Endodermal cell (in vitro differentiated cells): ENCODE measurements at places on chromosomes 12 and 14. TPM values are rescaled to one million over a fixed set of nuclear protein-coding genes. Genes with fewer than 3 reads are reported as not detected.

Gene TMEM30B
- total RNA-seq, result 6.7 to 13.4 TPM (median 11.4 TPM) in 3 replicates

DNA sequence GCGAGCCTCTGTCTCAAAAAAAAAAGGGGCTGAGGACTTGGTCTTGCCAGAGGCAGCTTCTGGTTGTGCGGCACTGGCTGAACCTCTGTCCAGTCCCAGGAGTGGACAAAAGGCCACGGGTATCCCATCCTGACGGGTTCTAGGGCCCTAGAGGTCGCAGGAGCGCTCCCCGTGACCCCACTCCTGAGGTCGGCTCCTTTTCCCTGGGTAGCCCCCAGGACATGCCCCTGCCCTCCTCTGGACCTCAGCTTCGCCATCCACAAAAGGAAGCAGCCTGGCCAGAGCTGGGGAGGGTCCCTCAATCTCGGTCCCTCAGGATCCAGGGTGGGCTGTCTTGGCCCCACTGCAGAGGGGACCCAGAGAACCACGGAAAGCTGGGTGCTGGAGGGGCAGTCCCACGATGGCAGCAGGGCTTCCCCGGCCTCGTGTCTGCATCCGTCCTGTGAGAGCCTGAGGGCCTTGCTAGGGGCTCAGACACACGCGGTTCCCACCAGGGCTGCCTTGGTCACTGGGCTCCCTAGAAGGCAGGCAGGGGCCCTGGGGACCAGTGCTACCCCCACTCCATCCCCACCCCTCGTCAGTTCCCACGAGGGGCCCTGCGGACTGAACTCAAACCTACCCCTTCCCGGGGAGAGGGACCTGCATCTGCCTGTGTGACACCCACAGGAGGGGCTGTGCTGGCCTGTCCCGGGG lies 31.1 kb downstream of the ASCL4 start:
- no peak for DNase-seq
- no peaks in the 10 kb centered on the region for H3K4me1 ChIP-seq
- no peak overlapping the region for H3K27ac ChIP-seq
- peaks cover 11% of the 10 kb centered on the region for H3K27me3 ChIP-seq
- no peak overlapping the region for H3K4me3 ChIP-seq

GRCh38 chr14:95234426-95234825 lies 77.1 kb upstream of the DICER1 start:
- no peak for DNase-seq
- no peaks in the 10 kb centered on the region for H3K4me1 ChIP-seq
- H3K27ac ChIP-seq, result no peak overlapping the region
- no peak overlapping the region for H3K4me3 ChIP-seq

Gene B4GALNT1
- total RNA-seq, result 0.49 to 1.3 TPM (median 0.54 TPM) in 3 replicates

- no peak overlapping the region for H3K4me3 ChIP-seq
- DNase-seq, result no peak
- no peaks in the 10 kb centered on the region for H3K27me3 ChIP-seq
- H3K36me3 ChIP-seq, result no peaks in the 10 kb centered on the region
- no peaks in the 10 kb centered on the region for H3K4me1 ChIP-seq
- peak overlapping the region; percentile 75 for H3K27ac ChIP-seq
These were observed 88.3 kb upstream of the MDM1 start for GRCh38 chr12:68420225-68421010.

DNA sequence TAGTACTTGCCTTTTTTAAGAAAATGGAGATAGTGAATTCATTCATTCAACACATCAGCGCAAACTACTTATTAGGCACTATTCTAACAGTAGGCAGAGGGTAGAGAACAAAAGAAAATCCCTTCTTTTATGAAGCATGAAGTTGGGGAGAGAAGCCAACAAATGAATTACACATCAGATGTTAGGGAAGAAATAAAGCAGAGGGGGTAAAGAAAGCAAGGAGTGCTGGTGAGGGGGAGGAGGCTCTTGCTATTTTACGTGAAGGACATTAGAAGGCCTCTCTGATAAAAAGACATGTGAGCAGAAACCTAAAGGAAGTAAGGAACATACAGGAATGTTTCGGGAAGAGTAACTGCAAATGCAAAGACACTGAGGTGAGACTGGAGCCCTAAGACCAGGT lies 22.2 kb downstream of the TFCP2 start:
- H3K27ac ChIP-seq, result no peak overlapping the region
- H3K4me3 ChIP-seq, result no peak overlapping the region
- no peaks in the 10 kb centered on the region for H3K4me1 ChIP-seq
- no peaks in the 10 kb centered on the region for H3K36me3 ChIP-seq
- H3K27me3 ChIP-seq, result no peaks in the 10 kb centered on the region

Gene PEX5
- 97.7 and 106 TPM in 2 replicates for total RNA-seq

- H3K36me3 ChIP-seq, result no peaks in the 10 kb centered on the region
- H3K27ac ChIP-seq, result no peak overlapping the region
- no peaks in the 10 kb centered on the region for H3K4me1 ChIP-seq
- peak; percentile 35 for DNase-seq
- H3K27me3 ChIP-seq, result peaks cover 68% of the 10 kb centered on the region
These were observed 9.9 kb downstream of the KRT83 start for GRCh38 chr12:52311285-52311648.

Gene ARHGEF25
- total RNA-seq, result 15.5 to 20.1 TPM (median 18.4 TPM) in 3 replicates

- peaks cover 54% of the 10 kb centered on the region for H3K27me3 ChIP-seq
- no peak overlapping the region for H3K4me3 ChIP-seq
- no peak for DNase-seq
- no peak overlapping the region for H3K27ac ChIP-seq
- H3K4me1 ChIP-seq, result peaks cover 9% of the 10 kb centered on the region
These were observed 3.7 kb downstream of the WNT5B start for GRCh38 chr12:1632702-1633101.

DNA sequence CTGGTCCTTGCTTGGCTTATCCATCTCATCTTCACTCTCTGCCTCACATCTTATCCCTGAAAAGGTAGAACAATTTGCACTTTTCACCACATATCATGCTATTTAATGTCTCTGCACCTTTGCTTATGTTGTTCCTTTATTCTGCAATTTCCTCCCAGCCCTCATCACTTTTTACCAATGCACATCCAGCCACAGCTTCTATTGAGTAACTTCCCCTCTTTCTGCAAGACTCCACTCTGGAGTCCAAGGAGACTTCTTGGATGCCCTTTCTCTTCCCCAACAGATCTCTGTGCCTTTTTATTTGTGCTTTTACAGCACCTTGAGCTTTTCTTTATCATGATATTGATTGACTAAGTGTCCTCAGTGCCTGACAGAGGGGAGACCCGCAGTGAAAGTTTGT lies 797.1 kb downstream of the VRK1 start:
- no peaks in the 10 kb centered on the region for H3K36me3 ChIP-seq
- H3K27ac ChIP-seq, result no peak overlapping the region
- no peaks in the 10 kb centered on the region for H3K4me1 ChIP-seq
- H3K4me3 ChIP-seq, result no peak overlapping the region
- no peak for DNase-seq

Gene KLRC4
- not detected in 2 replicates for total RNA-seq

DNA sequence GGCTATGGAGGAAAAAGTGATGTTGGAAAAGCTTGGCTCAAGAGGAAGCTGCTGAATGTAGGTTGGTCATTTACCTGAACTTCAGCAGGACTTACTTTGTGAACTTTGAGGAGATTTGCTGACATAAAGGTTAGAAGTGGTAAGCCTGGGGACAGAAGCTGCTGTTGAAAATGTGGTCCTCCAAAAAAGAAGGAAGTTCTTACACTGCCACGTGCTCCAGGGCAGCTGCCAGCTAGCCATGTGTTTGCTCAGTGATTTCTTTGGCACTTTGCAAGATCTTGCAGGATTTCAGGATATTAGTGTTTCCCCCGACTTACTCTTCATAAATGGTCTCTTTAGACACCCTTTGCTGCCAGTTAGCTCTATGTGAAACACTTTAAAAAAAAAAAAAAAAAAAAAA lies 14.8 kb upstream of the DYRK2 start:
- no peak overlapping the region for H3K4me3 ChIP-seq
- no peaks in the 10 kb centered on the region for H3K4me1 ChIP-seq
- H3K36me3 ChIP-seq, result no peaks in the 10 kb centered on the region
- no peaks in the 10 kb centered on the region for H3K27me3 ChIP-seq
- no peak for DNase-seq

DNA sequence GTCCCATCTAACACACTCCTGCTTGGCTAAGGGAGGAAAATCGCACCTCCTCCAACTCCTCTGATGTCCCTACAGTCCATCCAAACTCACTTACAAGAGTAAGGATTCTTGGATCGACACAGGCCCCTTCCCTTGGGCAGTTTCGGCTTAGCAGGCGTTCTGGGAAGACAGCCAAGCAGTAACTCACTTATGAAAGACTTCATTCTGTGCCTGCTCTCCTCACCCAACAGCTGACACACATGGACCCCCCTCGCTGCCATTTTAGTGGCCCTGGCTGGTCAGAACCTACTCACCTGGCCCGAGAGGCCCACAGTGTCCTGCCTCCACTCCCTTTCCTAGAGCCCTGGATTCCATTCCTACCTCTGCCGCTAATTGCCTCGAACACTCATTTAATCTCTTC lies 52.3 kb upstream of the BCL2L14 start:
- no peaks in the 10 kb centered on the region for H3K4me1 ChIP-seq
- no peaks in the 10 kb centered on the region for H3K27me3 ChIP-seq
- no peak overlapping the region for H3K4me3 ChIP-seq
- H3K36me3 ChIP-seq, result peaks cover 7% of the 10 kb centered on the region
- no peak overlapping the region for H3K27ac ChIP-seq
- DNase-seq, result peak; percentile 44

Gene EXOC3L4
- total RNA-seq, result 1.8 to 2.5 TPM (median 2.5 TPM) in 3 replicates

DNA sequence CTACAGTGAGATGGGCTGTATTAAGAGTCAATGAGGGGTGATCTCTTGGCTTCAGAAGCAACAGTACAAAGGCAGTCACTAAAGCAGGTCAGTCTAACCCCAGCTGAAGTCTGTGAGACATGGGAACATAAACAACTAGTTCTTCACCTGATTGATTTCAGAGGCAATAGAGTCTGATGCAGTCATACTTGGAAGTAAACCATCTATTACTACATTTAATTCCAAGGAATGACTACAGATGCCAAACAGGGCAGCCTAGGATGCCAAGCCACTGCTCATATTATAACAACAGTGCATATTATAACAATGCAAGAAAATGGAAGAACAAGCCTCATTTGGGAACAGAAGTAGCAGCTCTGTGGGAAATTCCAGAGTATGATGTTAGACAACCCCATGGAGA lies 35.8 kb downstream of the GRIN2B start:
- H3K27me3 ChIP-seq, result no peaks in the 10 kb centered on the region
- DNase-seq, result no peak
- H3K36me3 ChIP-seq, result no peaks in the 10 kb centered on the region
- no peak overlapping the region for H3K4me3 ChIP-seq

Gene GPHN
- total RNA-seq, result 12.4 to 24.3 TPM (median 18.2 TPM) in 3 replicates

DNA sequence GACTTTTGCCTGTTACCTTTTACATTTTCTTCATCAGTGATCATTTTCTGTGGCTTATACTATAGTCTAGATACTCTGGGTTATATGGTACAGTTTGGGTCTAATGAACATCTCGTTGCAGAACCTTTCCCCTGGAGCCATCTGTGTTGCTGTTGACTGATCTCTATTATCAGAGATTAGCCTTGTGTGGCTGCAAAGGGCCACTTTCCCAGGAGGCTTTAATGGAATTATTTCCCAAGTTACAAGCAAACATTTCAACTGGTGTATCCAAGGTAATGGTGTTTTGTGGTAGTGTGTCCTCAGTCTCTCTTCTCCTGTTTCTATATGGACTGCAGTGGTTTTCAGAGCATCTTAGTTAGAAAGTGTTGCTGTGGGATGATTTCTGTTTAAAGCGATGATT lies 25.9 kb downstream of the UTP20 start:
- peaks cover 80% of the 10 kb centered on the region for H3K36me3 ChIP-seq
- H3K4me3 ChIP-seq, result no peak overlapping the region
- H3K4me1 ChIP-seq, result no peaks in the 10 kb centered on the region
- H3K27me3 ChIP-seq, result no peaks in the 10 kb centered on the region
- no peak overlapping the region for H3K27ac ChIP-seq

GRCh38 chr14:38039496-38039895 lies 168.2 kb upstream of the SSTR1 start:
- H3K36me3 ChIP-seq, result no peaks in the 10 kb centered on the region
- peaks cover 26% of the 10 kb centered on the region for H3K27me3 ChIP-seq
- H3K27ac ChIP-seq, result no peak overlapping the region
- H3K4me3 ChIP-seq, result no peak overlapping the region

Gene TMEM52B
- total RNA-seq, result not detected in 2 replicates

Gene BDKRB1
- not detected in 3 replicates for total RNA-seq

GRCh38 chr12:2636741-2637340 lies 157.9 kb upstream of the FKBP4 start:
- peak; percentile 43 for DNase-seq
- H3K27ac ChIP-seq, result no peak overlapping the region
- H3K4me1 ChIP-seq, result no peaks in the 10 kb centered on the region
- H3K36me3 ChIP-seq, result no peaks in the 10 kb centered on the region
- H3K27me3 ChIP-seq, result no peaks in the 10 kb centered on the region

DNA sequence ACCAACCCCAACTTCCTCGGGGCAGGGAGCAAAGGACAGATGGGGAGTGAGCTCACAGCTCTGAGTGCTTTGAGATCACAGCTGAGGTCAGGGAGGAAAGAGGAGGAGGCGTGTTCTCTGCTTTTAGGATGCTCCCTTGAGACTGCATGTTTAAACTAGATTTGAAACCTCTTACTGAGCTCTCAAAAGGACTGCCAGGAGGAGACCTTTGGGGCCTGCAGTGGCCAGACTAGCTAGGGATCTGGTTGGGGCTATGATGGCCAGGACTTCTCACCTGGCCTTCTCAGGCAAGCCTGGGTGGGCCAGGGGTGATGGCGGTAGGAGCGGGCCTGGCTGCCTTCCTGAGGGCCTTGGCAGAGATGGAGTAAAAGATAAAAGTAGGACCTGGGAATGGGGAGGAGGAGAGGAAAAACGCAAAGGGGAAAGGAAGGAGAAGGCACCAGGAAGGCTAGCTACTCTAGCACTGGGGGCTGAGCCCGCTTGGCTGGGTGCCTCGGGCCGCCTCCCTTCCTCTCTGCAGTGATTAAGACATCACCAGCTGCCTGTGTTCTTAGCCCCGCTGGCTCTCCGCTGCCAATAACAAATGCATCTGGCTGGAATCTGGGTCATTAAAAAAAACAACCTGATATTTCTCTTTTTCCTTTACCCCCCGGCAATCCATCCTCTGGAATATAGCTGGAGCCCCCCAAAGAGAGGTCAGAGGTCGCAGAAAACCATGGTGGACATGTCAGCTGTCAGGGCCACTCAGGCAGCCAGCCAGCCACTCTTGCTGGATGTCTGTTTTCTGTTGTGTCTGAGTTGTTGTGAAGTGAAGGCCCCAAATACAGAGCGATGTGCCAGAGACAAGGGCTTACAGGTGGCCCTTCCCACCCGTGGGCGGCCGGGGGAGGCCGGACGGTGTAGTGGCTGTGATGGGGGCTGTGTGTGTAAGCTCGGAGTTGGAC lies 141.3 kb downstream of the TSPAN9 start:
- H3K4me1 ChIP-seq, result peaks cover 8% of the 10 kb centered on the region
- H3K27me3 ChIP-seq, result no peaks in the 10 kb centered on the region
- no peaks in the 10 kb centered on the region for H3K36me3 ChIP-seq
- H3K4me3 ChIP-seq, result no peak overlapping the region

DNA sequence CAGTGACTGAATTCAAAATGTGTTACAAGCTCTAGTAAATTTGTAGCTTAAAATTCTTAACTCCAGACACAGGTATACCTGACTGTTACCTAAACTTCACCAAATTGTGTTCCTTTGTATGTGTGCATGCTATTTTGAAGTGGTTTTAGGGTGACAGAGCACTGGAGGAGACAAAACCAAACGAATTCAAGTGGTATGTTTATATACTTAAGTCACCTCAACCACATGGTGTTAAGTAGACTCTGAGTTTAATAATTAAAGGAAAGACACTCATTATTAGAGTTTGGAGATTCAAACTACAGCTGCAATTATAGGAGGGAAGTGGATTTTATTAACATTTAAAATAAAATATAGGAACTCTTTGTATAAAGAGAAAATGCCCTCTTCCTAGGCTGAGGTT lies 84.3 kb downstream of the PLCZ1 start:
- H3K27ac ChIP-seq, result no peak overlapping the region
- no peak for DNase-seq
- no peak overlapping the region for H3K4me3 ChIP-seq
- H3K27me3 ChIP-seq, result peaks cover 22% of the 10 kb centered on the region
- no peaks in the 10 kb centered on the region for H3K36me3 ChIP-seq
- H3K4me1 ChIP-seq, result peaks cover 3% of the 10 kb centered on the region
